ENCODE measurements at places on chromosomes 5 and 9.

DNA sequence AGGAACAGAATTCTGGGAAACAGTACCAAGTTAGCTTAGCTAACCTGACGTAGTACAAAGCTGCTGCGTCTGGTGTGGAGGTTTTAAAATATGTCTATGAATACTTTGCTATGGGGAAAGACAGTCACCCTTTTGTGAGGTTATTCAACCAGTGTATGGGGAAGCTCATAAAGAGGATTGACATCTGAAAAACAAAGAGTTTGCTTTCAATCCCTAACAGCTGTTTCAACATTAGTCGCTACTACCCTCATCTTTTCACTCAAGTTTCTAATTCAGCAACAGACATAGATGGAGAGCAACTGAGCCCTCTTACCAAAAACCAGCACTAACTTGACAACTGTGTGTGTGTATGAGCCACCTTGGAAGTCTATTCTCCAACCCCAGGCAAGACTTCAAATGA lies 7.8 kb upstream of the MSANTD3 start:
- DNase-seq, result no peak

GRCh38 chr9:81477669-81478068 lies 211.7 kb downstream of the TLE1 start:
- no peak for DNase-seq

- DNase-seq, result no peak
Observed at GRCh38 chr5:91122651-91123050, 260.5 kb downstream of the ARRDC3 start.

DNA sequence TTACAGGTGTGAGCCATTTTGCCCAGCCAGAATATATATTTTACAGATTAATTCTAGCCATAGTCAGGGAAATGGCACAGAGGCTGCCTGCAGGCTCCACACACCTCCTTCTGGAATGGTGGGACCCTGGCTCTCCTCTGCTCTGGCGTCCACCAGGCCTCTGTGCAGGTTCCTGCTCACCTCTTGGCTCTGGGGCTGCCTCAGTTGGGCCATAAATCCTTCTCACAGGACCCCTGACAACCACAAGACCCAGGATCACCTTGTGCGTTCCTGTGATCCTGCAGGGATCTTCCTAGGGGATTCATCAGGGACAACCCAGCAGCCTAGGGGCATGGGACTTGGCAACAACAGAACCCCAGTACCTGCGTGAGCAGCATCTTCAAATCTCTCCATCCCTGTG lies 93.0 kb upstream of the FSTL4 start:
- DNase-seq, result no peak

DNA sequence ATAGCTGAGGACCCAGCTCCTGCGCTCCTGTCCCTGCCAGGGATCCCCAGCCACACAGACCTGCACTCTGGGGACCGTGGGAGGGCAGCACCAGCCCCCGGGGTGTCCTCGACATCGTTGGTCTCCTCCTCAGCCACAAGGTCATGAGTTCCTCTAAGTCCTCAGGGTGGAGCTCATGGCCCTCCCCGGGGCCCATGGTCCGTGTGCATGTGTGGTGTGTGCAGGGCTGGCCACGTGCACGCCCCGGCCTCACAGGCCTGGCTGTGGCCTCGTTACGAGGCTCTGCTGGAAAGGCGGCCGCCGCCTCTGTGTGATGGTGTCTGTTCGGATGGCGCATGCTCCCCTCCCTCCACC lies 16.1 kb upstream of the AJM1 start:
- no peak for DNase-seq

- no peak for DNase-seq
Observed at GRCh38 chr5:147538236-147538635, 28.4 kb upstream of the DPYSL3 start.

- DNase-seq, result no peak
Observed at GRCh38 chr9:111945216-111945615, 48.6 kb downstream of the UGCG start.

DNA sequence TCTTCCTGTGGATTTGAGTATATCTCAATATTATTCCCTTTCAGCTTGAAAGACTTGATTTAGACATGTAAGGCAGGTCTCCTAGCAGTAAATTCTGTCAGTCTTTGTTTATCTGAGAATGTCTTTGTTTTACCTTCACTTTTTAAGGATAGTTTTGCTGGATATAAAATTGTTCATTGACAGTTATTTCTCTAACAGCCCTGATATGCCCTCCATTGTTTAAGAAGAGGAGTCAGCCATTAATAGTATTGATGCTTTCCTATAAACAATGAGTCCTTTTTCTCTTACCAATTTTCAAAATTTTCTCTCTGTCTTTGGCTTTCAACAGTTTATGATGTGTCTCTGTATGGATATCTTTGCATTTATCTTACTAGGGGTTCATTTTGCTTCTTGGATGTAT lies 163.5 kb upstream of the ANKRD55 start:
- no peak for DNase-seq

DNA sequence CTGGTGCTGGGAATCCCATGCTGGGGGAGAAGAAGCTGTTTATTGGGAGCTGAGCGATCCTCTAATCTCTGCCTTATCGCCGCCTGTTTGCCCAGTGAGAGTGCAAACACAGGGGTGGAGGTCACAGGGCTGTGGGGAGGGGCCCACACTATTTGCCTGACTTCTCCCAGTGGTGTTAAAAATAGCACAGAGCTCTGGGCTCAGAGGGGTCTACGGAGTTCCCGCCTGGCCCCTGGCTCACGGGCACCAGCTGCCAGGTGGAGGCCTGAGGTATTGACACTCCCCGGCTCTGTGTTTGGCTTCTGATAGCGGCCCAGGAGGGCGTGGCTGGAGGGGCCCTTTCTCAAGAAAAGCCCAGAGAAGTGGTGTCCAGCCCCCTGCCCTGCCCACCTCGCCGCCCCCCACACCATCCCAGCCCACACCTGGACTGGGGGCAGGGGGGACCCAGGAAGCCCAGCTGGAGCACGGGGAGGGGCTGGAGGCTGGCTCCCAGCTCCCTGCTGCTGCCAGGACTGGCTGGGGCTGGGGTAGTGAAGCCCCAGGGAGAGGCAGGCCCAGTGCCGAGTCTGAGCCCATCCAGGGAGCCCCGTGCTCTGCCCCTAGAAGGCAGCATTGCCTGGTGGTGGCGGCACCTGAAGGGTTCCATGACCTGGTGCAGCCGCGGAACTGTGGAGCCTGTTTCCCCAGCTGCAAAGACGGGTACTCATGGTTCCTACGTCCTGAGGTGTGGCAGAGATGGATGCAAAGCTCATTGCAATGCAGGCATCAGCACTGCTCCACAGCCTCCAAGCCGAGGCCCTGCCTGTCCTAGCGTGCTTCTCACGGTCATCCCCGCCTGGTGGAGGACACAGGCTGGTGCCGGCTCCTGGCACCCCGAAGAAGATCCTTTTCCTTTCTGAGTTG lies 35.7 kb upstream of the EGFL7 start:
- peak; percentile 19 for DNase-seq

- no peak for DNase-seq
Observed at GRCh38 chr5:134611515-134611914, 21.1 kb downstream of the SAR1B start.

DNA sequence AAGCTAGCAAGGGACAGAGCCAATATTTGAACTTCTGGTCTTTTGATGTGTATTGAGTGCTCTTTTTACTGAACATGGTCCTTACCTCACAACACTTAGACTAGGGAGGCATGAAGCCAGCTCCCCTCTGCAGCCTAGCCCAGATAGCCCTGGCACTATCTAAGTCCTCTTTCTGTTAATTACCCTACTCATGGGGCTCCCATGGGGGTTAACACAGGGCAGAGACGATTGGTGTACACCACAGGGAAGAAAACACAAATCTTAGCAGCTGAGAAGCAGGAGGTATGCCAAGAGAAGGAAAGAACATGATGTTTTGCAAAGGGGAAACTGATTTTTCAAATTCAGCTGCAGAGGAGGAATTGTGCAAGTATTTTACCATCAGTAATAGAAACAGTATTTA lies 383.8 kb downstream of the TMEM232 start:
- no peak for DNase-seq

- DNase-seq, result no peak
Observed at GRCh38 chr9:110115826-110116542, 92.0 kb downstream of the C9orf152 start.

GRCh38 chr5:155154973-155155372 lies 141.4 kb downstream of the KIF4B start:
- DNase-seq, result no peak

GRCh38 chr9:82367929-82368328 lies 379.4 kb downstream of the SPATA31D1 start:
- no peak for DNase-seq

DNA sequence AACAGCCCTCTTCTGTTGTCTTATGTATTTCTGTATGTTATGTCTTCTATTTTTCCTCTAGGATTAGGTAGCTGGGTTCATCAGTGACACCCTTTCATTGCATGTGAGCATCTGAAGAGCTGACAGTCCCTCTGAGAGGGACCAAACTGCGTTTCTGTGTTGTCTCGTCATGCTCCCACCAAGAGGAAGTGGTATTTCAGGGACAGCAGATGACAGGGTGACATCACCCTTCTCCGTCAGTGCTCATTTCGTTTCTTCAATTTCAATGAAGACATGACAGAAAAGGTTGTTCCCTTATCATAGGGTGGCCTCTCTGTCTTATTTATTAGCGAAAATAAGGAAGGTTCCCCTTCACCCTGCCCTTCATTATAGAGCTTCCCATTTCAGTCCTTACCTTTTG lies 225.9 kb upstream of the NR4A3 start:
- DNase-seq, result no peak

- no peak for DNase-seq
Observed at GRCh38 chr9:32782476-32783167, 718 bp upstream of the TMEM215 start.

GRCh38 chr9:128713411-128713780 lies 10.5 kb downstream of the ZDHHC12 start:
- DNase-seq, result no peak

DNA sequence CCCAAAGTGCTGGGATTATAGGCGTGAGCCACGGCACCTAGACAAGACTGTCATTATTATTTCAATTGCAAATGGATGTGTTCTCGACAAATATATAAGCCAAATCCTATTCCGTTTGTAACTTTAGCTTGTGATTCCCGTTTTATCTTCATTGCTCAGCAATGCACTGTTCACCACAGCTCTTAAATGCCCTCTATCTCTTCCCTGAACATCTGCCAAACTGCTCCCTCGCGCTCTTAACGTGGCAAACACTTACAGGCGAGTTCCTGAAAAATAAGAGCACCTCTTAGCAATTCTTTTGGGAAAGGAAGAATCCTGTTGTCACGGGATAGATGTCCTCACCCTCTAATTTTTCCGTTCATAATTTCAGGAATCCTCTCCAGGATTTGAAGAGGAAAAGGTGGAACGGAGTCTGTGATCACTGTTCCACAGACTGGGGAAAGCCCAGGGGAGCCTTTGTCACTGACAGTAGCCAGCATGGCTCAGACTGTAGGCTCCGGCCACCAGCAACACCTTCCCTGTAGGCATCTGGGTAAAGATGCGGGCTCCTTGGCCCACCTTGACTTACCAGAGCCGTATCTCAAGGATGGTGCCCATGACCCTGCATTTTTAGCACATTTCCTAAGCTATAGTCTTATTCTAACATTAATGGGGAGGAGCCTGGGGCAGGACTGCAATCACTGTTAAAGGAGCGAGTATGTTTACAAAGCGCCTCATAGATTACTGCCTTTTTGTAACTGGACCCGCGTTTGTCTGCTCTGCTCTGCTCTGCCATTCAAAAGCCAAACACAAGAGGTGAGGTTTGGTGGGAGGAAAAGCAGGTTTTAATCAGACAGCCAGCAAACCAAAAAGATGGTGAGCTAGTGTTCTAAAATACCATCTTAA lies 20.2 kb upstream of the GNPDA1 start:
- no peak for DNase-seq

DNA sequence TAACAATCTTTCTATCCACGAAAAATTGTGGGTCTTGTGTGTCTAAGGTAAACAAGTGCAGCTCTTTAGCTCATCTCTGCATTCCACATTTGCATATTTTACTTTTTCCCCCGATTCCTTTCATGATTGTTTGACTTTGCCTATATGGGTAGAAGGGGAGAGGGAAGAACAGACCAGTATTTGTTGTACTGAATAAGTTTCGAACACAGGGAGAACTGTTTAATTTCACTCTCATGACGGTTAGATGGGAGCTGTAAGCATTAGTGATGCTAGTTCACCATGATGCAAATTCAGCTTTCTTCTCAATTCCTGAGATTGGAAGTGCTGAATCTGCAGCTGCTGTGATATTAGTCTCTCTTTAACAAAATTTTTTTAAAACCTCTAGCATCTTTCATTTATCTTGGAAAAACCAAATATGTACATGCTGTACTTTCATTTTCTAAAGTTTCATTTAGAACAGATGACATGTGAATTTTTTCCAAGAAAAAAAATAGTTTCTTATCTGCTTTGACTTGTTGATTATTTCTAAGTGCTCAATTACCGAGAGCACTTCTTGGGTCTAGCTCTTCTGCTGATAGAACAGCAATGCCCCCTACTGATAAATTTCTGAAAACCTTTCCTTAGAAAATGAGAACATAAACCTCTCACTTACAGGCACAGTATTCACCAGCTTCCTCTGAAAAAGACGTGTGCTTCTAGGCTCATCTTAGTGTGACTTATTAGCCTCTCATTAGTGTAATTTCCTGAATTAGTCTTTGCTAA lies 149.5 kb downstream of the BAAT start:
- no peak for DNase-seq

DNA sequence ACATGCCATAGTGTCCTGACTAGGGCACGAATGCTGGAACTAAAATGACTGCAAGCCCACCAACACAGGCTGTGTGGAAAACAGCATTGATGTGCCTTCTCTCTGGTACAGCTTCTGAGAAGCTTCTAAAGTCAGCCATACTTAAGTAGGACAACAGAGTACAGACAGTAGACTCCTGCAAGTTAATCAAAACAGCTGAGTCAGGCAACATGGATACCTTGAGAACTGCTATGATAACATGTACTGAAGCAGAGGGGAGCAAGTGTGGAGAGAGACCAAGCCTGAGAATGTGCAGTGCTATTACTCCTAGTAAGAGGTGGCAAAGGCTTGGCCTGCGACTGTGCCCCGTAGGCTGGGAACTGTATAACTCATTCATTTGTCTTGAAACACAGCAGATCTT lies 2.5 kb downstream of the ISCA1 start:
- DNase-seq, result no peak

- no peak for DNase-seq
Observed at GRCh38 chr9:112252194-112252593, 77.1 kb upstream of the SUSD1 start.

DNA sequence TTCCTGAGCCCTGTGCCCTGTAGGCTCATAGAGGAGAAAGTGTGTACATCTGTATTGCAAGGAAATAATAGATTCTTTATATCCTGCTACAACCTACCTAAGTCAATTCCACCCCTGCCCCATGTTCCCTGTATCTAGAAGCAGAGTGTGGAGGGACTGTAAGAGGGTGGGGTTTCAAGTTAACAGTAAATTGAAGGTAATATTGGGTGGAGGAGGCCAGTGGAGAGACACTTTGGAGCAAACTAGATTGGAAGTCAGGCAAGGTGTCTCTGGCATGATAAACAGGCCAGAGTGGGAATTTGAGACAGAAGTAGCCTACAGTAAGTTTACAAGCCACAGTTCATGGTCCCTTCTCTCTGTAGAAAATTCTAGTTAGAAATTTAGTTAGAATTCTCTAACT lies 2.3 kb upstream of the HEMGN start:
- DNase-seq, result no peak

GRCh38 chr5:16542236-16542635 lies 74.6 kb downstream of the RETREG1 start:
- no peak for DNase-seq

GRCh38 chr5:10964806-10965205 lies 203.8 kb upstream of the DAP start:
- no peak for DNase-seq

GRCh38 chr5:68680366-68680765 lies 413.4 kb upstream of the SLC30A5 start:
- DNase-seq, result no peak

GRCh38 chr9:38074441-38074961 lies 5.5 kb upstream of the SHB start:
- DNase-seq, result no peak
